ENCODE measurements at places on chromosomes 7 and 10. TPM values are rescaled to one million over a fixed set of nuclear protein-coding genes. Genes with fewer than 3 reads are reported as not detected.

Gene PGAM2
- not detected for polyA plus RNA-seq

Gene SEPTIN7
- polyA plus RNA-seq: 815 TPM

GRCh38 chr10:34237898-34238455 is 577.1 kb downstream of the PARD3 start:
- no peak for DNase-seq

DNA sequence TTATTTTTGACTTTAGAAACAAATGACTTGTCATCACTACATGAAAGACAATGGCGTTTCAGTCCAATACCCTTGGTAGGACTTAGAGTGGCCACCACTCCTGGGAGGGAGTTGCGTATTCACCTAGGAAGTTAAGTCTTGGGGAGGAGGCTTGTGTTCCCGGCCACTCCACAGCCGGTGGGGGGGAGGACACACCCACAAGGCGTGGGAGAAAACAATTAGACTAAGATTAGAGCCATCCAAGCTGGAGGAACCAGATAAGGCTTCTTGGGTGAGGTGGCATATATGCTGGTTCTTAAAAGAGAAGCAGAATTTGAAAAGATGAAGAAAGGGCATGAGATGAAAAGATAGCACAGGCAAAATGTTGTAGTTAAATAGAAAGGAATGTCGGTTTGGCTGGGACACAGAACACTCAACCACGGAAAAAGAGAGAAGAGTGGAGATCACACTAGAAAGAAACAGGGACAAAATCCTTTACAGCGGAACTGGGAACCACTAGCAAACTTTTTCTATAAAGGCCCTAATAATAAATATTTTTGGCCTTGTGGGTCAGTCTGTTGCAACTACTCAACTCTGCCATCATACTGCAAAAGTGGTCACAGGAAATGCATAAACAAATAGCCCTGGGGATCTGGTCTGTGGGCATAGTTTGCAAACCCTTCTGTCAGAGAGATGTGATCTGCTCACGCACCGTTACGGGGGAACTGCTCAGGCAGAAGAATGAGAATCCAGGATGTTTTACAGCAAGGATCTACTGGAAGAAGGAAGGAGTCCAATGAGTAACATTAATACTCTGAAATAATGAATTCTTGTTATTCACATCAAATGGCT is 651.8 kb downstream of the PARD3 start:
- DNase-seq: no peak

Gene CACNB2
- not detected for polyA plus RNA-seq

DNA sequence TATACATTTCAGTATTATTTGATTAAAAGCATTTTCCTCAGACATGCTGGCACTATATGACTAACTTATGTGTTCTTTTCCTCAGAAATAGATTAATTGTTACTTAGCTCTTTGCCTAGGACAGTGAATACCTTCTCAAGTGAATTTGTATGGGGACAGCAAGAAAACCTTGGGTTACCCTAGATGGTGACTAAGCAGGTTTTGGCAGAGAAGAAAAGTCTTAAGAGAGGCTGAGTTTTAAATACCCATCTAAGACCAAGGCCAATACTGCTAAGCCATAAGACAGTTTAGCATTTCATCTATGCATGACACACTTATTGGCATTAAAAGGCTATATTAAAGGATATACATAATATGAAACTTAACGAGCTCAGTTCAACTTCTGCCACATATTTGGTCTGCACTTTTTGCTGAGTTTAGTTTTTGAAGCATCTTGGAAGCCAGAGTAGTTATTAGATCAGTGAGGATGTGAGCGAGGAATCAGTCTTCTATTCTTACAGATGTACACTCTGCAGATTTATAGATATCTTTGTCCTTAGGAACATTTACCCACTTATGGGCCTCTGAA is 54.6 kb upstream of the FAM3C start:
- no peak for DNase-seq

Measured in naive B cell (primary cell).